ENCODE measurements at places on chromosomes 3 and 15.

- no peak for DNase-seq
Observed at GRCh38 chr3:108292905-108293328, 3.4 kb upstream of the HHLA2 start.

DNA sequence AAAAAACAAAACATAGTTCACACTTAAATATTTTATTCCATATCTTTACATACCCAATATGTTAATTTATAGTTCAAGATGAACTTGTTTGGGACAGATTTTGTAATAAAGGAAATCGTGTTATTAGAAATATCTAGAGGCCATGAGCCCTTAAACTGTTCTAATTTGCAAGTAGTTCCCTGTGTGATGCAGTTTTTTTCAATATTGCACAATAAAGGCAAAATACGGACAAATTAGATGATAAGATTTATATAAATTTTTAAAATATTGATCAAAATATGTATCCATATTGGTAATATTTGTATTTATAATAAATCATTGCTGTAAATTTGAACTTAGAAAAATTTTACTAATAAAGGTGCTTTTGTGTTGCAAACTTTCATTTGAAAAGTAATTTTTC lies 23.8 kb downstream of the CTNNB1 start:
- no peak for DNase-seq

GRCh38 chr15:50249704-50250103 lies 15.8 kb downstream of the HDC start:
- no peak for DNase-seq

GRCh38 chr3:38119248-38119544 lies 17.7 kb downstream of the ACAA1 start:
- DNase-seq = no peak

DNA sequence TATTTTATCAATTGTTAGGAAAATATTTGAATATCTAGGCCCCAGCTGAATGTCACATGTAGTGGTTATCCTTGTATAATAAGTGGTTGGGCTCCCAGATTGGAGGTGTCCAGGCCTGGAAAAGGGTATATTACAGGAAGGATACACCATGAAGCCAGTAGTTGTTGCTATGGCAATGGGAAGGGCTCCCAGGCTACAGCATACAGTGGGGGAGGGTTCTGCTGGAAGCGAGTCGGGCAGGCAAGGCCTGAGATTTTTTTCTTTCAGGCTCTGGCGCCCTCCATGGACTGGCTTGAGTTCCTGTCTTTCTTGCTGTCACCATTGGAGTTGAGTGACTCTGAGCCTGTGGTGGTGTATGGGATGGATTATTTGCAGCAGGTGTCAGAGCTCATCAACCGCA lies 8.9 kb downstream of the ECE2 start:
- peak; percentile 27 for DNase-seq

GRCh38 chr3:115111632-115112031 lies 35.5 kb downstream of the ZBTB20 start:
- DNase-seq = no peak

GRCh38 chr15:42111924-42112323 lies 17.6 kb upstream of the PLA2G4D start:
- DNase-seq = no peak

GRCh38 chr15:63484433-63485186 lies 19.8 kb upstream of the USP3 start:
- no peak for DNase-seq

GRCh38 chr3:58585994-58586393 lies 8.8 kb upstream of the FAM107A start:
- DNase-seq = no peak

- DNase-seq = no peak
Observed at GRCh38 chr3:99543796-99544195, 94.6 kb upstream of the COL8A1 start.

- DNase-seq = no peak
Observed at GRCh38 chr3:127071597-127072001, 88.7 kb downstream of the PLXNA1 start.

- no peak for DNase-seq
Observed at GRCh38 chr15:72961346-72961745, 90.9 kb upstream of the NEO1 start.

DNA sequence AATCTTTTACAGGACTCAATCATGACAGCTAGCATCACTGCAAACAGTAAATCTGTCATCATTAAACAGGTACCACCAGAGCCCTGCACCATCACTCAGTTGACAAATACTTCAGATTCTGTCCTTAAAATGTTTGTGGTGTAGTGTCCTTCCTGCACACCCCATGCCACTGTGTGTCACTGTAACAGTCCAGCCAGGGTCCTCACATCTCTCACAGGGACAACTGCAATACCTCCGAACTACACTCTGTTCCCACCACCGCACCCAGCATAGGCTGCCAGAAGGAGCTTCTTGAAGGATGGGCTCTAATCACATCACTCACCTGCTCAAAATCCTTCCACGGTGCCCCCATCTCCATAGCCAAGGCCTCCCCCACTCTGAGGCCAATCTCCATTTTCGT lies 90.2 kb upstream of the FGF12 start:
- DNase-seq = no peak

GRCh38 chr3:167493244-167493643 lies 19.4 kb upstream of the SERPINI2 start:
- DNase-seq = no peak

- DNase-seq = no peak
Observed at GRCh38 chr15:89642106-89642505, 13.2 kb downstream of the KIF7 start.

DNA sequence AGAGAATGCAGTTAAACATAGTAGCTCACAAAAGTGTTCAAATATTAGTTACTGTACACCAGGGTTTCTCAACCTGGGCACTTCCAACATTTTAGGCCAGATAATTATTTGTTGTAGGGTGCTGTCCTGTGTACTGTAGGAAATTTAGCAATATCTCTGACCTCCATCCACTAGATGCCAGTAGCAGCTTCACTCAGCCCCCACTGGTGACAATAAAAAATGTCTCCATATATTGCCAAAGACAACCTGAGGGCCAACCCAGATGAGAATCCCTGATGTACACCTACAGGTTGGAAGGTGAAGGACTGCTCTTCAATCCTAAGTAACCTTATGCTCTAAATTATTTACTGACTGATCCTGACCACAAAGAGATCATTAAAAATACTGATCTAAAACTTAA lies 32.5 kb downstream of the DCUN1D1 start:
- no peak for DNase-seq

GRCh38 chr15:57923306-57923705 lies 142.2 kb downstream of the ALDH1A2 start:
- no peak for DNase-seq

- DNase-seq = no peak
Observed at GRCh38 chr3:175879417-175879816, 1020.3 kb downstream of the NAALADL2 start.

Measured in stimulated activated naive CD8-positive, alpha-beta T cell treated with anti-CD3 and anti-CD28 coated beads, Interleukin-15, Interleukin-2, amounts not matched to agents 100 U/mL and 50 U/mL, for 24 hours (primary cell).